ENCODE measurements at places on chromosomes 6 and 20.

- no peak for DNase-seq
These were observed 293.5 kb downstream of the LRFN2 start for GRCh38 chr6:40293460-40294185.

- no peak for DNase-seq
These were observed 110.4 kb upstream of the COL21A1 start for GRCh38 chr6:56357616-56358373.

GRCh38 chr6:45650524-45651135 lies 272.9 kb upstream of the SUPT3H start:
- no peak for DNase-seq

DNA sequence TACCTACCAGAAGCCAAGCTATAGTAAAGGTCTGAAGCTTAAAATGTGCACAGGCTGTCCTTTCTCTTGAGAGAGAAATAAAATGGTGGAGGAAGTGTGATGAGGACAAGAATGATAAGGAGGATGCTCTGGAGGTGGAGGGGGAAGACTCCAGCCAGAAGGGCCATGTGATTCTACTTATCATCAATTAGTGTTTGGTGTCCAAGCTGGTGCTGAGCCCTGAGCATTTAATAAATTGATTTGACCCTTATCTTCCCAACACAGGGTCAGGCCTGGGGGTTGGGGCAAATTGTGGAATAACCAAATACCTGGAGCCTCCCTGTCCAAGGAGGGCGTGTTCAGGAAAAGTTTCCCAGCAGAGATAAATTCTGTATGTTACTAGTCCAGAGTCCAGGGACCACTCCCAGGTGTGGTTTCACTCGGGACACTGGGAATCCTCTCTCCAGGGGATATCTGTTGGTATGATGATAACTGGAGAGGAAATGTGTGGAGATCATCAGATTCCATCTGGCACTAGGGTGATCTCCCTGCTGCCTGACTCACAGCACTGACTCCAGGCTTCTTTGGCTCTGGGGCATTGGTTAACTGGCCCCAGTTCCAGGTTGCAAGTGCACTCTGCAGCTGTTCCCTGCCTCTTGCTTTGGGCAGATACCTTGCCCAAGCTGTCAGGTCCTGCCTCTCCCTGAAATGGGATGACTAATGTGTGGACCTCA lies 3.8 kb upstream of the MYBL2 start:
- no peak for DNase-seq

- DNase-seq = no peak
These were observed 18.9 kb downstream of the SLC17A9 start for GRCh38 chr20:62971211-62971949.

DNA sequence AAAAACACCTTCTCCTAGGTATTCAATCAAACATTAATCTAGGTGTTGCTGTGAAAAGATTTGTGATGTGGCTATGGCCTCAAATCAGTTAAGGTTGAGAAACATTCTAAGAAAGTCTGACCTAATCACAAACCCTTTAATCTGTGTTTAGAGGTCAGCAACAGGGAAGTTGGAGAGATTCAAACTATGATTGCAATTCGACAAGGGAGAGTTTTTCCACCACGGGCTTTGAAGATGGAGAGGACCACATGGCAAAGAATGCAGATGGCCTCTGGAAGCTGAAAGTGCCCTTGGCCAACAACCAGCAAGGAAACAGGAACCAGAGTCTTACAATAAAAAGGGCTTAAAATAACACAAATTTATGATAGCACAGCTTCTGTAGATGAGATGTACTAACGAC lies 29.6 kb upstream of the LGSN start:
- no peak for DNase-seq

DNA sequence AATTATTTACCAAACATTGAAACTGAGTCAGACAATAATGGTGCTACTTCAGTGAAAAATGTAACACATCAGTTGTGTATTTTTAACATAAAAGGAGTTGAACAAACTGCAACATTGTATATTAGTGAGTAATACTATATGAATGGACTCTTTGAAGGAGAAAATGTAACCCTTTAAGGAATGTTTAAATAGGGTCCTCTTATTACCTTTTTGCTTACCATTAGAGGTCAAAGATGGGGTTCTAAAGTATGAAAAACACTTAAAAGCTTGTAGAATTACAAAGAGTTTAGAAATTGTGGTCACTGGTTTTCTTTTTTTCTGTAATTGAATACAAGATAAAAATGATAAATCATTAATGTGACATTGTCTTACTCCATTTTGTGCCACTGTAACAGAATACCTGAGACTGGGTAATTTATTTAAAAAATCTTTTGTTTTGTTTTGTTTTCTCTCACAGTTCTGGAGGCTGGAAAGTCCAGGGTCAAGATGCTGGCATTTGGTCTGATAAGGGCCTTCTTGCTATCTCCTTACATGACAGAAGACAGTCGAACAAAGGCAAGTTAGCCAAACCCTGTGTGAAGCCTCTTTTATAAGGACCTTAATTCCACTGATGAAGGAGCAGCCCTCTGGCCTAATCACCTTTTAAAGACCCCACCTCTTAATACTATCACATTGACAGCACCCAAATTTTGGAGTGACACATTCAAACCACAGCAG lies 43.2 kb downstream of the SESN1 start:
- DNase-seq = no peak

DNA sequence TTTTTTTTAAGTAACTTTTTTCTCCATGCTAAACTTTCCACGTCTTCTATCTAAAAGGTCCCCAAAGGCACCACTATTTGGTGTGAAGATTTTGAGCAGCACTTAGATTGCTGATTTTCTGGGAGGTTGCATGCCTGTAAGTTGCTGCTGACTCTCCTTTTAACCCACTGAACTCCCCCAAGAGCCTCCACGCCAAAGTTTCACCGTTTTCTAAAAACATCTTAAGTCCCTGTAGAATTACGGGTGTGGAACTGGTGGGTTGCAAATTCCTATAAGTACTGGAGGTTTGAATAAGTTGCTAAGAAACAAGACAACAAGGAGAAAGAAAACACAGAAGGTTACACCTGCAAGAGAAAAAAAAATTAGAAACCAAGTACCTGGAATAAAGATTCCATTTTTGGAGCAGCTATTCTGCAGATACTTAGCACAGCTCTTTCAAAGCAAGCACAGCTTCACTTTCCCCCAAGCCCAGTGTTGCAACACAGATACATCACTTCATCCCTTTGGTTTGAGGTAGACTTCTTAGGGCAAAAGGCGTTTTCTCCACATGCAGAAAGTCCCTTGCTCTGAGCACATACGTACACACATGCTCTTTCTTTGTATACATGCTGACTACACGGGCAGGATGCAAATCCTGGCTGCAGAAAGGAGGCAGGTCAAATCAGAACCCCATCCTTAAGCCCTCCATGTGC lies 5.0 kb downstream of the JAG1 start:
- DNase-seq = no peak

DNA sequence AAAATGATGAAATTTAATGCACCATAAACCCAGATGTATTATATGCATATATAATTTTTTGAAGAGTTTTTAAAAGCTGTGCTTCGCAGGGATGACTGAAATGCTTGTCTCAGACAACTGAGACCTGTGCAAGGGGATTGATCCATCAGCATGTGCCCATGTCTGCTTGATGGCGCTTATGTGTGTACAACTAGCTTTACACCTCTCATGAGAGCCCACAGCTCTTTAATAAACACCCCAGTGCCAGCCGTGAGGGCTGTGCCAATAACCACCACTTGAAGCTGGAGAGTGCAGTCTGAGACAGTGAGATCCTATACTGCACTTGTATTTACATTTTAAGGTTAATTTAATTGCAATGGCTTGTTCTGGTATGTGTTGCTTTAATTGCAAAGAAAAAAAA lies 225.5 kb downstream of the BCKDHB start:
- DNase-seq = no peak

DNA sequence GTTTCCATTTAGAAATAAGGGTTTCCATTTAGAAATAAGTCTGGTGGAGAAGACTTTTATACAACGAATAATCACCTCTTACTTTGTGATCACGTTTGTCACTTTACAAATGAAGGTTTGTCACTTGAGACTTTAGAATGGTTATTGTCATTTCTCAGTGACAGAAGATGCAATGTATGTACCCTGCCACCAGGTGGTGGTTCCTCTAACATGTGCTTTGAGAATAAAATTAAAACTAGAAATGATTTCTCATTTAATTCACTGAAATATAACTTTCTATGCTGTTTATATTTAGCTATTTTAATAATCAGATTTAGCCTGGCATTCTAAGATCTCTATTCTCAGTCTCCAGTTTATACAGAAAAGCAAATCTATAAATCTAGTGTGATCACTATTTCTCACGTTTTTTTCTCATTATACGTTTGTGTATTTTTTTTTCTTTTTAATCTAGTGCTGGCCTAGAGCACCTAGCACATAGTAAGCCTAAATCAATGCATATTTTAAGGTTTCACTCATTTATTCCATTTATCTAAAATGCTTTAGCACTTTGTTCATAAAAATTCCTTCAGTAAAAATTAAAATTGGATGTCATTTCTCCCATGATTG lies 57.4 kb upstream of the TFAP2D start:
- DNase-seq = no peak

DNA sequence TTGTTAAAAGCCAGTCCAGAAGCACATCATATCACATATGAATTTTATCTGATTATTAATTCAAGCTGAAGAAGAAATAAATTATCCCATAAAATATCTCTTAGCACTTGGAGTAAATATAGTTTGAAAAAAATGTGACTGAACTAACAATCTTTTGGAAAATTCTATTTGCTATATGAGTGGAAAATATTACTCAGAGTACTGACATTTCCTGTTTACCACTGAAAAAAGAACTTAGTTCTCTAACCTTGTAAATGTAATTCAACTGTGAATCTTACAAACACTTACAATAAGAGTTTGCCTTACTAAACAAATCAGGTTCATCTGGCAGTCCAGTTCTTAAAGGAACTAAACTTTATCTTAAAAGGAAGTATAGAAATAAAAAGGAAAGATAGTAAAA lies 44.2 kb downstream of the MOXD1 start:
- DNase-seq = no peak

GRCh38 chr6:24287239-24287638 lies 70.6 kb downstream of the DCDC2 start:
- DNase-seq = no peak

- no peak for DNase-seq
These were observed 346.8 kb upstream of the POU3F2 start for GRCh38 chr6:98487612-98488011.

DNA sequence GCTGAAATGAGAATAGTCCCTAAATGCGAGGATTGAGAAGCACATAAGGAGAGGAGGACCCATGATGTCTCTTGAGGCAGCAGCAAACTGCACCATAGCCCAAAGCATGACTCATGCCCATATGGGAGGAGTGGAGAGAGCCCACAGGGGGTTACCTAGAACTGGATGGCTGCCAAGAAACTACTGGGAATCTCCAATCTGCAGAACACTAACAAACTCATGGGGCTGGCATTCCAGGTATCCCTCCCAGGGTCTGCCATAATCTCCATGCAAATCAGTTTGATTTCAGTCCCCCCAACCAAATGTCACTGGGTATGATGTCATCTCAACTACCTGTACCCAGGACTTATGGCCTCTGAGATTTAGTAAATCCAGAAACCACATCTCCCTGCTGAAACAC lies 410.5 kb downstream of the PTPRT start:
- DNase-seq = no peak

DNA sequence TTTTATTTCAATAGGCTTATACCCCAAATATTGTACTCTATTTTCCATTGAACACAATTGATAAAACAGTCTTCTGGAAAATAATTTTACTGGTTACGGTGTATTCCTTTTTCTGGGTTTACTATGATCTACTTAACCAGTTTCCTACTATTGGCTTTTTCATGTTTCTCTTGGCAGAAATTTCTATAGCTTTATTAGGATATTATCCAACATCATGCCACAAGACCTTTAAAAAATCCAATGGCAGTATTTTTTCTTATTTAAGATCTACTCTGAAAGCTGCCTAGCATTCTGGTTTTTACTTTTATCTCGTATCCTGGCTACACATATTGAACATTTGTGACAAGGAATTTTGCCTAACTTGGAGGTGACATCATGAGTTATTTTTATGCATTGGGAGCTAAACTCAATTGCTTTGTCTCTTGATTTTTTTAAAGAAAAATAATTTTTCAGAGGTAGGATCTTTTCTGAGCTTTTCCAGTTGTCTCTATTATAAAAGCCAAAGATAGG lies 45.5 kb downstream of the SLC9A8 start:
- no peak for DNase-seq

Data from effector CD8-positive, alpha-beta T cell (primary cell).